CD4-positive, alpha-beta T cell treated with Interleukin-15 for 4 hours (primary cell): ENCODE measurements at places on chromosomes 1 and 21.

GRCh38 chr1:208237241-208237640, 6.9 kb downstream of the PLXNA2 start:
- no peak for DNase-seq

DNA sequence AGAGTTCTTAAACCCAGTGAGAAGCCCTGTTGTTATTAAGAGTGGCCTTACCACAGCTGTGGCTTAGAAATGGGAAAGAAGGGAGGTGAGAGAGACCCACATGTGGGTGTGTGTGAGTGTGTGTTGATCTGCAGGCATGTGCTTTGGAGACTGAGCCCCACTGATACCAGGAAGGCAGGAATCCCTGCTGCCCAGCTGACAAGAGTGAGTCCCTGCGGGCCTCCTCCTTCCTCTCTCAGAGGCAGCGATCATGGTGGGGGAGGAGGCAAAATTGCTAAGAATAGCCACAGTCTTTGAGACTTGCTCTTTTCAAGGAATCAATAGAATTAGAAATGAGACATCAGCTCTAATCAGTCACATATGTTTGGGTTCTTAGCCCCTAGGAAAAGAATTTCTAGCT, 87.0 kb upstream of the WARS2 start:
- DNase-seq: no peak

DNA sequence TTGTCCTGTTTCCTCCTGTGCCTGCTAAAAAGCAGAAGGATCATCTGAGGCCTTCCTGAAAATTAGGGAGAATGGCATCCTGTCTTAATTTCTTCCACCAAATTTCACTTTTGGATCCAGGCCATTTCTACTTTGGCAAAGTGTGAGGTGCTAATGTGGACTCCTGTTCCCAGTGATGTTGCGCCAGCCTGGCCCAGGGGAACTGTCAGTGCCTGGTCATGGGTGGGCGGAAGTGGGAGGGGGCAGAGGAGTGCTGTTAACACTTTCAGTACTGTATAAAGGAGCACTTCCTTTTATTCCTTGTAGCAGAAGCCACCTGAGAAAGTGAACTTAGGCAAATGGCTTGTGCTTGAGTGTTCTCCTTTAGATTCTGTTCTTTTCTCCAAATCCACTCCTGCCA, 19.9 kb downstream of the ELAPOR1 start:
- DNase-seq: no peak

- DNase-seq: no peak
Measured at GRCh38 chr1:76840278-76840677, 27.0 kb upstream of the ST6GALNAC5 start.

GRCh38 chr1:105072850-105073249, 1323.2 kb downstream of the AMY1C start:
- DNase-seq: no peak

- DNase-seq: no peak
Measured at GRCh38 chr1:162554258-162554657, 7.3 kb upstream of the UAP1 start.

DNA sequence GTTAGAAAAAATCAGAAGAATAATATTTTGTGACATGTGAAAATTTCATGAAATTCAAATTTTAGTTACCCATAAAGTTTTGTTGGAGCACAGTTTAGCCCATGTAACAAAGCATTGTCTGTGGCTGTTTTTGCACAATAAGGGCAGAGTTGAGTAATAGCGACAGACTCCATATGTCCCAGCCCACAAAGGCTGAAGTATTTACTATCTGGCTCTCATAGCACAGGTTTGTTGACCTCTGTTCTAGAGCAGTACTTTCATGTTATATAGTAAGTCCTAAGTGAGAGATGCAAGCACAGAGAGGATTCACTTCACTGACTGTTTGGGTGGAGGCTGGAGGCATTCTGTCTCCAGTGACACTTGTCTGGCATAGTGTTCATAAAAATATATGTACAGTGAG, 6.8 kb downstream of the LAMC1 start:
- DNase-seq: no peak

- DNase-seq: peak; percentile 6
Measured at GRCh38 chr21:42830456-42831455, 48.6 kb downstream of the WDR4 start.

GRCh38 chr1:37989361-37989930, 376 bp downstream of the SF3A3 start:
- peak; percentile 30 for DNase-seq

GRCh38 chr1:64240206-64240605, 36.8 kb downstream of the UBE2U start:
- no peak for DNase-seq

- no peak for DNase-seq
Measured at GRCh38 chr1:4328402-4329071, 325.9 kb upstream of the AJAP1 start.

GRCh38 chr1:118322331-118322730, 137.3 kb upstream of the SPAG17 start:
- DNase-seq: no peak

- DNase-seq: peak; percentile 2
Measured at GRCh38 chr21:14383596-14384180, 742 bp upstream of the HSPA13 start.

DNA sequence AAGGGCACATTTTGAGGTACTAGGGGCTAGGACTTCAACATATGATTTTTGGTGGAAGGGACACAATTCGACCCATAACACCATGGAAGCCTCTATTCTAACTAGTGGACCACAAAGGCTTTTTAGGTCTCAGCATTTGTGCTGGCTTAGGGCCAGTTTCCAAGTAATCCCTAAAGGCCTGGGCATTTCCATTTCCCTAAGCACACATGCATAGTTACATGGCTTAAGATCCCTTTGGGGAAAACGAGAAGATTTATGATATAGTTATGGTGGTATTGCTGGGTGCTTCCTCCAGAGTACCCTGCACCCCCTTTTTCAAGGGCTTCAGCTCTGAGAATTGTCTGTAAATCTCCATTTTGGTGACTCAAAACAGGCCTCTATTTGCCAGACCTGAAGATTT, 28.2 kb upstream of the TMEM54 start:
- no peak for DNase-seq

- DNase-seq: no peak
Measured at GRCh38 chr1:166840309-166841274, 1.3 kb downstream of the POGK start.

GRCh38 chr1:184708084-184708676, 46.5 kb downstream of the EDEM3 start:
- no peak for DNase-seq

- no peak for DNase-seq
Measured at GRCh38 chr1:55124470-55124869, 85.1 kb downstream of the PCSK9 start.

GRCh38 chr1:192809307-192810252, 741 bp downstream of the RGS2 start:
- DNase-seq: peak; percentile 51

- DNase-seq: no peak
Measured at GRCh38 chr1:185864889-185865517, 130.8 kb downstream of the HMCN1 start.

GRCh38 chr1:151516031-151516511, 4.9 kb downstream of the CGN start:
- DNase-seq: no peak

DNA sequence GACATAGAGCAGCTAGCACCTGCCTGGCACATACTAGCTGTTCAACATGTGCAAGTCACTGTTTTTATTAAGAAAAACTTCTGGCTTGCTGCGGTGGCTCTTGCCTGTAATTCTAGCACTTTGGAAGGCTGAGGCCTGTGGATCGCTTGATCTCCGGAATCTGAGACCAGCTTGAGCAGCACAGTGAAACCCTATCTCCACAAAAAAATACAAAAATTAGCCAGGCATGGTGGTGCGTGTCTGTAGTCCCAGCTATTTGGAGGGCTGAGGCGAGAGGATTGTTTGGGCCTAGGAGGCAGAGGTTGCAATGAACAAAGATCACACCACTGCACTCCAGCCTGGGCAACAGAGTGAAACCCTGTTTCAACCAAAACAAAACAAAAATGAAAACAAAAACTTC, 27.7 kb upstream of the C8B start:
- no peak for DNase-seq

DNA sequence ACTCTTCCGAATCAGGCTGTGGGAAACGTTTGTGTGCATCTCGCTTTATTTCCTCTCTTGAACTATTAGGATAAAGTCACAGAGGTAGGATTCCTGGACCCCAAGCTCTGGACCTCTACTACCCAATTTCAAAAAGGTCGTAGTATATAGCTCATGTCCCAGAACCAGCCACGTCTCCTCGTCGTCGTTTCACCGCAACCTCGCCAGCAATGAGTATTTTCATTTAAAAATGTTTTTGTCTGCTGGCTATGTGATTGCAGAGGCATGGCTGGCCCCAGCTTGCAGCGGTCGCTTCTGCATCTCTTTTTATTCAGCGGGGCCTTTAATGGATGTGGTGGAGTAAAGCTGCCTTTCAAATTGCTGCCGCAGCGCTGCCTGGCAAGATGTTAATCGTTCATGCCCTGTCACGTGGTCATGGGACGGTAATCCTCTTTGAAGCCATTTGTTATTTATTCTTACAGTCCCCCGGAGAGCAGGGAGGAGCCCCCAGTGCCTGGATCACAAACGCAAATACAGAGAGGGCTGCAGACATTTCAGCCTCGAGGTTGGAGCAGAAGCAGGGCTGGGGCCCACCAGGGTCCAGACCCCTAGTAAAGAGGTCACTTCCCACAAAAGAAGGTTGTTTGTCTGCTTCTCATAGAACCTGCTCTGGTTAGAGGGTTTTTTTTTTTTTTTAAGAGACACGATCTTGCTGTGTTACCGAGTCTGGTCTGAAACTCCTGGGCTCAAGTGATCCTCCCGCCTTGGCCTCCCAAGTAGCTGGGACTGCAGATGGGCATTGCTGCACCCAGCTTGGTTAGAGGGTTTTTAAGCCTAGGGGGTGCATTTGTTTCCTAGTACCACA, 11.6 kb upstream of the NPHP4 start:
- DNase-seq: no peak

DNA sequence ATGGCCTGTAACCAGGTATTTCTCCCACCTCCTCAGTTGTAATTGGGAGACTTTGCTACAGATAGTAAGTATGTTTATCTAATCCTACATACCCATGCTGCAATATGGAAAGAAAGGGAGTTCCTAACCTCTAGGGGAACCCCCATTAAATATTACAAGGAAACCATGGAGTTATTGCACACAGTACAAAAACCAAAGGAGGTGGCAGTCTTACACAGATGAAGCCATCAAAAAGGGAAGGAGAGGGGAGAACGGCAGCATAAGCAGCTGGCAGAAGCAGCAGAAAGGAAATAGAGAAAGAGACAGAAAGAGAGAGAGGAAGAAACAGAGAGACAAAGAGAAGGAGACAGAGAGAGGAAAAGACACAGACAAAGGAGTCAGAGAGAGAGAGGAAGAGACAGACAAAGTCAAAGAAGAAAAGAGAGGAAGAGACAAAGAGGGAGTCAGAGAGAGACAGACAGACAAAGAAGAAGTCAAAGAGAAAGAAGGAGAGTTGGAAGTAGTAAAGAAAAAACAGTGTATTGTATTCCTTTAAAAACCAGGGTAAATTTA, 142.9 kb downstream of the FASLG start:
- DNase-seq: no peak
